Adrenal gland (tissue), 19 donors: ENCODE measurements at places on chromosomes 4 and X.

DNA sequence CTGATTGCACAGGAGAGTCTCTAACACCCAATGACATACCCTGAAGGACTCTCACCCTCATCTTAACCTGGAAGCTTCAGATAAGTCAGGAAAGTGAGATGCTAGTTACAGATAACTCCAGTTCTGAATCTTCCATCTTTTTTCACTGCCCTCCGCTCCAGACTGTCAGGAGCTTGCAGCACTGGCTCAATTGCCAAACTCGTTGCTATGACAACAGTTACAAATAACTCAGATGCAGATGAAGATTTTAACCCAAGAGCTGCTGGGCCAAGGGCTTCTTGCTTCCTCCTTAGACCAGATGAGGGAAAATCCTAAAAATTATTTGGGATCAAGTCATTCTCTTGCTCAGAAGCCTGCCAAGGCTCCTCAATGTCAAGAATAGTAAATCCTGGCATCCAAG lies 109.1 kb upstream of the HUWE1 start:
- no peak for DNase-seq

- no peak for DNase-seq
These were observed 399.1 kb downstream of the INPP4B start for GRCh38 chr4:142447009-142447408.

- no peak for DNase-seq
These were observed 39.8 kb upstream of the LAS1L start for GRCh38 chrX:65574356-65574755.

- no peak for DNase-seq
These were observed 36.0 kb downstream of the ARHGAP6 start for GRCh38 chrX:11629593-11630211.

- peak; percentile 30 for DNase-seq
These were observed 1.1 kb downstream of the RNF150 start for GRCh38 chr4:141132072-141132708.

GRCh38 chrX:20269848-20270561 lies 3.3 kb upstream of the RPS6KA3 start:
- no peak for DNase-seq

DNA sequence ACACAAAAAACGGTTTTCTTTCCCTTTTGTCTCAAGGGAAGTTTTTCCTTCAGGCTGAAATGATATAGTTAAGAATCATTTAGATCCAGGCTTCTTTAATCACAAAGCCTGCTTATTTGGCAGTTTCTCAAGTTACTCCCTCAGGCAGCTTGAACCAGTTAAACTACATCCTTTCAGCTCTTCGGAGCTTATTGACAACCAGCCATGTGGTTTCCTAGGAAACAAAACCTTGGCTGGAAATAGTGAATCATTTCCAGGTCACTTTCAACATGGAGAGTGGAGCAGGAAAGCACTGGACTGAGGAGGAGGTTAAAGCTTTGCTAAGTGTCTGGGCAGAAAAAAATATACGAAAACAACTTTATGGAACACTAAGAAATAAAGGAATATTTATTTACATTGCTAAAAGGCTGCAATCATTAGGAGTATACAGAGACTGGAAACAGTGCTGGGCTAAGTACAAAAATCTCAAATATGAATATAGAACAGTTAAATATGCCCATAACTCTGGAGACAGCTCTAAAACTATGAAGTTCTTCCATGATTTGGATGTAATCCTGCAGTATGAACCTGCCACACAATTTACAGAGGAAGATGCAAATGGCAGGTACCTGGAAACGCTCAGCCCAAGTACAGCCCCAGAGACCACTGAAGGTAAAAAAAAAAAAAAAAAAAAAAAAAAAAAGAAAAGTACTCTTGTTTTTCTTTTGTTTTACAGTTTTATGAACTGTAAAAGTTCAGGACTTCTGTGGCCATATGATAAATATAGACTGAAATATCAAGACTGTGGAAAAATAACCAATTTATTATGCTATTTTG lies 23.2 kb upstream of the AASDH start:
- DNase-seq: peak; percentile 78

DNA sequence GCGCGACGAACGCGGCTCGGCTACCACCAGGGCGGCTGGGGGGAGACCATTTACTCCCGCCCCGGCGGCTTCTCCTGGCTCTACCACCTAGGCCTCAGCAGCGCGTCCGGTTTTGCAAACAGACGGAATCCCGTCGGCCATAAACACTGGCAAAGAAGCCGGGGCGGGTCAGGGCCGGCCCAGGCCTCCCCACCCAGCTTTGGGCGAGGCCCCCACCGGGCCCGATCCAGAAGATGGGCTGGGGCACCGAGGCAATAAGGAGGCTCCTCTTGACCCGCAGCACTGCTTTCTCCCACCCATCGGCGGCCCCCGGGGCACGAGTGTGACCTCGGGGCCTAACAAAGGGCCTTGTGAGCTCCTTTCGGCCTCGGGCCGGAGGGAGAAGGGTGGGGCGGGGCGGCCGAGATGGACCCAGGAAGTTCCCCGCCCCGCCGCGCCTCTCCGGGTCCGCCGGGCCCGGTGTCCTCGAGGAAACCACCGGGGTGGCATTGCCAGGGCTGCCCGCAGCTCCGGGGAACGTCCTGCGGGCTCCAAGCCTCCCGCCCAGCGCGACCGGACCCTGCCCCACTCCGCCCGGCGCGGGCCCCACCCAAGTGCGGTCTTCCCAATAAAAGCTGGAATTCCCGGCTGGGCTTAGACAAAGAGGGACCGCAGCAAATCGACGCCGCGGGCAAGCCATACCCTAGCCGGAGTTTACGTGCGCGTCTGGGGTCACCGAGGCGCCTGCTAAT lies 5.9 kb downstream of the BCOR start:
- DNase-seq: no peak

DNA sequence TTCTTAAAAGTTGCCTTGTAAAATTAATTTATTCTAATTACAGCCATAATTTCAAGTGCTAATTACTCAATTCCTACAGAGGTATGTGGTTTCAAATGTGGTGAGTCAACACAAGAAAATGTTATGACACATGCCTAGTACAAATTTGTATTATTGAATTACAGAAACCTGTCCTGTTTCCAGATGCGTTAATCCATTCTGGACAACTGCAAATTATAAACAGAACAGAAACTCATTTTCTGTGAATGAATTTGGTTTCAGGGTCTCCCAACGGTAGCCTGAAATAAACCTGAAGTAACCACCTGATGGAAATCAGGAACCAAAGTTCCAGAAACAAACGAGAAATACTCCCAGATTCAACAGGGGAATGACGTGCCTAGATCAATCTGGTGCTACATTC lies 328.6 kb upstream of the F9 start:
- no peak for DNase-seq

DNA sequence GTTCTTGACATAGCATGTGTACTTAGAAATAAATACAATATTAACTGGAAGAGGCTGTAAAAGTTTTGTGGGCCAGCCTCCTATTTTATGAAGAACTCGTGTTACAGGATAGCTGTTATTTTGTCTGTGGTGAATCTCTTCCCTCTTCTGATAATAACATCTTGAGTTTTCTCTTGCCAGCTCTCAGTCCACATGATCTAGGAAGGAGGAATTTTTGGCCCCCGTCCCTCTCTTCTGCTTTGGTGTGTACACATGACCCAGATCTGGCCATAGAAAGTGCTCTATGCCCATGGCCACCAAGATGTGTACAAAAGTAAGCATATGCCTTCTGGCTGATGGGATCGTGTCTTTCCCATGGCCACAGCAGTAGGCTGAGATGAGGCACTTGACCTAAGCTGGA lies 108.0 kb upstream of the LEF1 start:
- no peak for DNase-seq

DNA sequence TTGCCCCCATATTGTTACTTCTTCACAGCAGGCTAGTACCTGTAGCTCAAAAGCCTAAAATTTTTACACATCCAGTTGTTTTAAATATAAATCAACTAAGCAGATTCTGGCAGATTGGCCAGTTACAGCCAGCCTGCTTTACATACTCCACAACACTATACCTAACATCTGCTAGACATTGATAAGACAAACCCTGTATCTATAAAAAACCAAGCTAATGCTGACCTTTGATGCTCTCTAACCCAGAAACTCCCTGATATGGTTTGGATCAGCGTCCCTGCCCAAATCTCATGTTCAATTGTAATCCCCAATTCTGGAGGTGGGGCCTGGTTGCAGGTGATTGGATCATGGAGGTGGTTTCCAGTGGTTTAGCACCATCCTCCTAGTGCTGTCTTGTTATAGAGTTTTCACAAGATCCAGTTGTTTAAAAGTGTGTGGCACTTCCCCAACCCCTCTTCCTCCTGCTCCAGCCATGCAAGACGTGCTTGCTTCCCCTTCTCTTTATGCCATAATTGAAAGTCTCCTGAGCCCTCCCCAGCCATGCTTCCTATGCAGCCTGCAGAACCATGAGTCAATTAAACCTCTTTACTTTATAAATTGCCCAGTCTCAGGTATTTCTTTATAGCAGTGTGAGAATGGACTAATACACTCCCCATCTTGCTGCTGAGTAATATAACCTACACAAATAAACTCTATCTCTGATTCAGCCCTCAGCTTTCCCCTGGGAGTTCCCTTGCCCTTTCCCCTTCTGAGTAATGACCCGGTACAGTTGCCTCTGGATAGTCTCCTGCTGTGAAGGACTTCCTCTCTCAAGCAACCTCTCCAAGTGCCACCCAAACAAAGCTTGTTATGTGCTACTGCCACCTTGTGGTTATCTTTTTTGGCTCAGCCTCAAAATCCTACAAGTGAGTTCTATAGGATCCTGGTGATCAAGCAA lies 39.6 kb downstream of the ZCCHC13 start:
- DNase-seq: peak; percentile 64

DNA sequence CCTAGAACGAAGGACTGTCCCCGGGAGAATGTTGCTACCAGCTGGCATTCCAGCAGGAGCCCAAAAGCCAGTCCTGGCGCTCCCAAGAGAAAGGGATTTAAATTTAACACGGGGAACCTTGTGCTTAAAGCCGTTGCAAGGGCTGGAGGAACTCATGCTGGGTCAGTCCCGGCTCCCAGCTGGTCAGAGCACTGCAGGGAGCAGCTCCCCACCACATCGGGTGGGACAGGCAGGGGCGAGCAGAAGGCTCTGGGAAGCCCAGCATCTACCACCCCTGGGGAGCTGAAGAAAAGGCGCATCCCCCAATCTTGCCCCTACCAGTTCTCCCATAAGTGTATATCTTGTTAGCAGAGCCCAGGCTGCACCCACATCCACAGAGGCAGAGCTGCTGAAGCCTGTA lies 15.7 kb downstream of the CFAP99 start:
- no peak for DNase-seq

GRCh38 chr4:148881860-148882643 lies 439.8 kb upstream of the NR3C2 start:
- no peak for DNase-seq

GRCh38 chr4:25178838-25179261 lies 18.6 kb upstream of the SEPSECS start:
- no peak for DNase-seq

DNA sequence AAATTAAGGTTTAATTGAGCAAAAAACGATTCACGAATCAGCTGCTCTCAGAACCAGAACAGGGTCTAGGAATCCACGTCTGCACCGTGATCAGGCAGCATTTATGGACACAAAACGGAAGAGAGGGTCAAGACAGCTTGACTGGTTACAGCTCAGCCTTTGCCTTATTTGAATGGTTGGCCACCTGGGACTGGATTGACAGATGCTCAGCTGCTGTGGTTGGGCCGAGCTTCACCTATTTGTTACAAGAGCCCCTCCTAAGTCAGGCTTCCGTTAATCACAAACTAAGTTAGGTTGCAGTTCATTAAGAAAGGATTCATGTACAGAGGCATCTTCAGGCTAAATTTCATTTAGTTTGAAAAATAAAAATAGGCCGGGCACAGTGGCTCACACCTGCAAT lies 50.6 kb upstream of the MAN2B2 start:
- DNase-seq: no peak

DNA sequence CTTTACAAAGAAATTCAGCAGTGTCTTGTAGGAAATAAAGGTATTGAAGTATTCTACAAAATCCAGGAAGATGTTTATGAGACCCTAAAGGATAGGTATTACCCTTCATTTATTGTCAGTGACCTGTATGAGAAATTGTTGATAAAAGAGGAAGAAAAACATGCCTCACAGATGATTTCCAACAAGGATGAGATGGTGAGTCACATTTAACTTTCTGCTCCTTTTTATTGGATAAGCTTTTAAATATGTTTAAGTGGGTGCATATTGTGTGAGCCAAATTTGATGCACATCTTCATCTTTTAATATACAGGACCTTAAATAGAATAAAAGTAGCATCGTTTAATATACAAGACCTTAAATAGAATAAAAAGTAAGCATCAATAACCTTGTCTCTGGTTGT lies 72.1 kb downstream of the LRP2BP start:
- DNase-seq: no peak

GRCh38 chrX:69424910-69425309 lies 79.2 kb upstream of the NALF2 start:
- DNase-seq: no peak

DNA sequence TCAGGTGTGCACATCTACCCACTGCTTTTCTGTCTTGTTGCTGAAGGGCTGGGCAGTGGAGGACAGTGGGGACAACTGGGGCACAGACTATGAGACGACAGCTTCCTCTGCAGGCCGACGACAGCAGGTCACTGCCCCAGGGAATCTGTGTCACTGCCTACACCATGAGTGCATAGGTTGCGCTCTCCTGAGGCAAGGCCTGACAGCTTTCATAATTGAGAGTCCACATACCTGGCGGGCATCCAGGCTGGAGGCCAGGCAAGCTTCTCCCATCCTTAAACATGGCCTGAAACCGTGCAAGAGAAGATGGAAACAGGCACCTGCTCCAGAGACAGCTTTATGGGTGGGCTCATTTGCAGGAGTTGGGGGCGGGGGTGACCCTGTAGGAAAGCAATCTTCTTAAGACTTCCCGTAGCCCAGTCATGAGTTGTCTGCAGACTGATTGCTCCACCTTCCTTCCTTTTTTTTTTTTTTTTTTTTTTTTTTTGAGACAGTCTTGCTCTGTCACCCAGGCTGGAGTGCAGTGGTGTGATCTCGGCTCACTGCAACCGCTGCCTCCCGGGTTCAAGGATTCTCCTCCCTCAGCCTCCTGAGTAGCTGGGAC lies 2.9 kb downstream of the ANOS1 start:
- no peak for DNase-seq

- no peak for DNase-seq
These were observed 17.4 kb upstream of the LNX1 start for GRCh38 chr4:53608649-53609048.

GRCh38 chr4:129362691-129363274 lies 266.8 kb downstream of the C4orf33 start:
- DNase-seq: peak; percentile 65

DNA sequence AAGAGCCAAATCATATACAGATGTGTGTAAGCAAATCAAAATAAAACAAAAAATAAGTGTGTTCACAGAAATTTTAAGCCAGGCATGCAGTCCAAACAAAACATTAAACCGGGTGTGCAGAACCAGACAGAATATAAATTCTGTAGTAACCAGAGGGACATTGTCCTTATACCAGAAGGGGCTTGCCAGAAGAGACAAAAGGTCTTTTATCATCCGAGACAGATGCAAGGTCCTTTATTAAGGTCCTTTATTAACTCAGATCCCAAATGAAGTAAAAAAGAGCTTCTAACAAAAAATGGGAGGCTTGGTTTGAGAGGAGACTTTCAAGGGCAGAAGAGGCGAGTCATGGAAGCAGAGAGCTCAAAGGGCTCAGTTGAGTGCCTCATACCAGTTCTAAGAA lies 59.2 kb downstream of the RGS12 start:
- no peak for DNase-seq

GRCh38 chrX:148588649-148589310 lies 88.4 kb downstream of the AFF2 start:
- DNase-seq: no peak

- DNase-seq: no peak
These were observed 47.1 kb downstream of the ARHGAP10 start for GRCh38 chr4:147778942-147779341.

- no peak for DNase-seq
These were observed 58.7 kb downstream of the TSPAN5 start for GRCh38 chr4:98599617-98600205.
